ENCODE measurements at places on chromosomes 12 and 14.

- DNase-seq, result no peak
Observed at GRCh38 chr12:124544311-124544970, 23.0 kb downstream of the NCOR2 start.

- DNase-seq, result no peak
Observed at GRCh38 chr14:100712490-100712889, 14.2 kb upstream of the DLK1 start.

DNA sequence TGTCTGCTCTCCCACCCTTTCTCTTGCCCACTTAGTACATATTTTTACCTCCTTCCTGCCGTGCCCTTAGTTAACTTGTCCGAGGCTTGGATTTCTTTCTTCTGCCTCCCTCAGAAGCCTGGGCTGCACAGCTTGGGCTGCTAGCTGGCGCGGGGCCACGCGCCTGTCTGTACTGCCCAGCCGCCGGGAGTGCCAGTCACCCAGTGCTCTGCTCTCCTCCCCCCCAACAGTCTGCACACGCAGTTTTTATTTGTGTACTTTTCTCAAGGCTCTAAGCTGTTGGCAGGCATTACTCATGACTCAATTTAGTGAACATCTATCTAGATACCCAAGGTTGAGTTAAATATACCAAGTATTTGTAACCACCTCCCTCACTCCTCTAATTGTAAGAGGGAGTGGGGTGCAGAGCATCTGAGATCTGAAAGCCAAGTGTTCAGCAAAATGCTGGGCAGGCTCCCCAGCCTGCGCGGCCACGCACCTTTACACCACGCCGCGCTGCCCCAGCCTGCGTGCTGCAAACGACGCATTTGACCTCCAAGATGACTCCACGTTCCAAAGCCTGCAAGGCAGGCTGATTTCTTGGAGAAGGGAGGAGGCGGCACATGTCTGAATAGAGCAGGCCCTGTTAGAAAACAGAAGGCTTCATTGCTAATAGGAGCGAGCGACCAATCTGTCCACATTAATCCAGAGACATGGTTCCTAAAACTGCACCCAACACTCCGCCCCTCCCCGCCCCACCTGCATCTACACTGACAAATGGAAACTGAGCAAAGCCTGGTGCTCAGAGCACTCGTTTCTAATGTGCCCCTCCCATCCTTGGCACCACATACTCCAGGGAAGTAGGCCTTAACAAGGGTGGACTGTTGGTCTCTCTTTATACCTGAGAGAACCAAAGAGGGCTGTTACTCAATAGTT is 18.2 kb upstream of the CACNA2D4 start:
- DNase-seq, result no peak

DNA sequence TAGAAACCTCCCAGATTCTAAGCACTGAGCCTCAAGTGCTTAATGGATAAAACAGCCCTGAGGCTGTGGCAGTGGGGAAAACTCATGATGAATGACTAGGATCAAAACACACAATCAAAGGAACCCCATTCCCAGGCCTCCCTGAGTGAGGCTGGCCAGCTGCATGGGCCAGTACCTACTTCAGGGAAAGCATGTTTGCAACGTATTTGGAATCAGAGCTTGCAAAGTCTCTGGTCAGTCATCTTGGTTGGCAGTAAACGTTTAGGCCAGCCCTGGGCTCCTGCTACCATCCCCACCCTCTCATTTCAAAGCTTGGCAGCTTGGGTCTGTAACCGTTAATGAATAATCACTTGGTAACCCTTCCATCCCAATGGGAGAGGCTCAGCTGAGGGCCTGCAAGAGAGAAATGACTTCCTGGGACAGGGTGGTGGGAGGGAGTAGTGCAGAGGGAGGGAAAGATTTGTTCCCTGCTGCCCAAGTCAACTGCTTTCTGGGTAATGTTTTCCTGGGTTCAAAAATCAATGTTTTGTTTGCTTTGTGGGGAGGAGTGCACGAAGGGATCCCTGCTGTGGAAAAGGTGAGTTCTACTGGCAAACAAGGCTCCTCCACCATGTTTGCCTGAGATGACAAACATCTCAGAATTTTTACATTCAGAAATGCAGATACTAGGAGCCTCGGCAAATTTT is 2.0 kb upstream of the RNASE8 start:
- no peak for DNase-seq

GRCh38 chr14:99788713-99789112 is 4.5 kb upstream of the EML1 start:
- no peak for DNase-seq

All from activated CD8-positive, alpha-beta T cell treated with anti-CD3 and anti-CD28 coated beads, Interleukin-2, amount 10 ng/mL, durations not matched to agents 7 days and 5 days (primary cell).